Progenitor cell of endocrine pancreas (in vitro differentiated cells): ENCODE measurements at places on chromosomes 11 and 22. TPM values are rescaled to one million over a fixed set of nuclear protein-coding genes. Genes with fewer than 3 reads are reported as not detected.

DNA sequence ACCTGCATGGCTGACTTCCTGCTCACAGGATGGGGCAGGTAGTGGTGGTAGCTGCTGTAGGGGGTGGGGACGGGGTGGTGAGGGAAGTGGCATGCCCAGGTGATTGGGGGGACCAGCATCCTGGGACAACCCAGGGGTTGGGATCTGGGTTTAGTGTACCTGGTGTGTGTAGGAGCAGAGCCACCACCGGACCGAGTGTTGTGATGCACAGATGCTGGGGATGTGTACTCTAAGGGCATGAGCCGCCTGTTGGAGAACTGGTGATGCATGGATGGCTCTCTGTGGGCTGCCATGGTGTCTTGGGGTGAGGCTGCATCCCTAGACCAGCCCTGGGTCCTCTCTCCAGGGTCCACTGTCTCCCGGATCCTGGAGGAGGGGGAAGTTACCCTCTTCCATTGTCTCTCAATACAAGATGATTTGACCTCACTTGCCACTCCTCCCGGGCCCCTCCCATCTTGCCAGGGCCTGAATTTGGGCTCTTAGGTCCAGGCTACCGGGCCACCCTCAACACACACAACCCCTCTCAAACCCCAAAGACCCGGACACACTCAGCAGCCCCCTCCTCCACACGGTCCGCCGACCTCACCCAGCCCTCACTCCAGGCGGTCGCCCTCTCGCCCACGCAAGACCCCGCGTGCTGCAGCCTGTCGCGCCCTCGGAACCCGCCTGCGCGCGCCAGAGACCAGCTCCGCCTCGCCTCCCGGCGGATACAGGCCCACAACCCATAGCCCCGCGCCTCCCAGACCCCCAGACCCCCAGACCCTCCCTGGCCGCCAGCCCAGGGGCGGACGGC lies 619 bp downstream of the LRRC75B start:
- H3K27me3 ChIP-seq, result no peaks in the 10 kb centered on the region
- H3K36me3 ChIP-seq, result no peaks in the 10 kb centered on the region
- H3K4me3 ChIP-seq, result peak overlapping the region; percentile 86
- H3K27ac ChIP-seq, result peak overlapping the region; percentile 69
- H3K4me1 ChIP-seq, result peaks cover 3% of the 10 kb centered on the region

- no peak overlapping the region for H3K27ac ChIP-seq
- H3K36me3 ChIP-seq, result no peaks in the 10 kb centered on the region
- H3K27me3 ChIP-seq, result peaks cover 2% of the 10 kb centered on the region
- peaks cover 2% of the 10 kb centered on the region for H3K4me1 ChIP-seq
- no peak for DNase-seq
Observed at GRCh38 chr11:129643031-129643721, 172.5 kb upstream of the TMEM45B start.

- DNase-seq, result no peak
- peaks cover 9% of the 10 kb centered on the region for H3K36me3 ChIP-seq
Observed at GRCh38 chr11:61349189-61349751, 12.4 kb downstream of the CYB561A3 start.

DNA sequence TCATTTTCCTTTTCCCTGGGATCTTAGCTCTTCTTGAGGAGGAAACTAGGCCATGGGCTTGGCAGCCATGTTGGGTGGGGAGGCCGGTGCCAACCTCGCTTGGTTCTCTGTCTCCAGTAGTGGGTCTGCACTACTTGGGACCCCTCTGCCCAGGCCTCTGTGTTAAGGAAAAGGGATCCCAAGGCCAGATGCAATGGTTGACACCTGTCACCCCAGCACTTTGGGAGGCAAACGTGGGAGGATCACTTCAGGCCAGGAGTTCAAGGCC lies 1.9 kb upstream of the ZDHHC8 start:
- H3K27ac ChIP-seq, result no peak overlapping the region
- H3K4me1 ChIP-seq, result peaks cover 4% of the 10 kb centered on the region
- no peaks in the 10 kb centered on the region for H3K27me3 ChIP-seq
- peaks cover 10% of the 10 kb centered on the region for H3K36me3 ChIP-seq
- no peak for DNase-seq
- peak overlapping the region; percentile 63 for H3K4me3 ChIP-seq

GRCh38 chr11:32002311-32002710 lies 88.6 kb upstream of the RCN1 start:
- no peaks in the 10 kb centered on the region for H3K36me3 ChIP-seq
- DNase-seq, result no peak
- no peak overlapping the region for H3K4me3 ChIP-seq
- H3K27ac ChIP-seq, result no peak overlapping the region
- H3K4me1 ChIP-seq, result no peaks in the 10 kb centered on the region

DNA sequence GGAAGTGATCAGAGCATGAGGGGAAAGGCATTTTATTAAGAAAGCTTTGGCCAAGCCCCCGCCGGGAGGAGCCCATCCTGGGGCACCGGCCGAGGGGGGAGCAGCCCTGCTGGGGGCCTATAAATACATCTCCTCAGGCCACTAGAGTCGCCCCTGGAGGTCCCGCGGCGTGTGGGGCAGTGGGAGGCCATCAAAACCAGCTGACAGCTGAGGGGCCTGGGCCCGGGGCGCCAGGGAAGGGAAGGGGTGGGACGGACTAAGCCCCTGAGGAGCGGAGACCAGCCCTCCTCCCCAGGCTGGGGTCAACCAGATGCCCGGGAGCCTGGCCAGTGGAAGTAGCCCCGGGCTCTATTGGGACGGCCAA lies 13.1 kb downstream of the SCARF2 start:
- no peak overlapping the region for H3K27ac ChIP-seq
- H3K4me3 ChIP-seq, result no peak overlapping the region

GRCh38 chr11:134333946-134334345 lies 2.2 kb downstream of the GLB1L2 start:
- H3K4me1 ChIP-seq, result peaks cover 6% of the 10 kb centered on the region
- H3K27ac ChIP-seq, result no peak overlapping the region
- H3K36me3 ChIP-seq, result no peaks in the 10 kb centered on the region
- peaks cover 48% of the 10 kb centered on the region for H3K27me3 ChIP-seq
- DNase-seq, result no peak
- no peak overlapping the region for H3K4me3 ChIP-seq

DNA sequence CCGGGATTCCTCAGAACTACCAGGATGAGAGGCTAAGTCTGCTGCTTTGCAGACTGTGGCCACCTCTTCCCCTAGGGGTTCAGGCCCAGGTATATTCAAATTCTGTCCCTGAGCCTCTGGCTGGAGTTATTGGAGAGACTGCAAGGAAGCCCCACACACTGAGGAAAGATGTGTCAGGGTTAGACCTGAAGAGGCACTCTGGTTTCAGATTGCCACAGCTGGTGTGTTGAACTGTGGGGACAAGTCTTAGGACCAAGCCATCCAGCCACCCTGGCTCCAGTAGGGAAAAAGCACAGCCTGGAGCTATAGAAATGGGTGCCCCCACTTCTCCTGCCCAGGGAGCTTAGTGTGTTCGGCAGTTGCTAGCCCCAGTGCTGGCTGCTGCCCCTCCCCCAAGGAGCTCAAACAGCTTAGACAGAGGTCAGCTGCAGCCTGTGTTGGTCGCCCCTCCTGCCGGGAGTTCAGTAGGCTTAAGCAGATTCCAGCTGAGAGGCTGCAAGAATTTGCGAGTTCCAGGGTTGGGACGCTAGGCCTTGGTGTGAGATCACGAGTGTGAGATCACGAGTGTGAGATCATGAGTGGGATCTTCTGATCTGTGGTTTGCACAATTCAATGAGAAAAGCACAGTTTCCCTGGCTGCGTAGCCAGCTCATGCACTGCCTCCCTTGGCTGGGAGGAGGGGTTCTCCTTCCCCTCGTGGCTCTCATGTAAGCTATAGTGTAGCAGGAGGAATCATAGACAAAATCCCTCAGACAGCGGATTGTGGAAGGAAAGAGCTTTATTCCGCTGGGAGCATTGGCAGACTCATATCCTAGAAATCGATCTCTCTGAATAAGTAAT lies 552.1 kb upstream of the CHORDC1 start:
- H3K36me3 ChIP-seq, result no peaks in the 10 kb centered on the region
- no peak overlapping the region for H3K4me3 ChIP-seq
- no peaks in the 10 kb centered on the region for H3K4me1 ChIP-seq

DNA sequence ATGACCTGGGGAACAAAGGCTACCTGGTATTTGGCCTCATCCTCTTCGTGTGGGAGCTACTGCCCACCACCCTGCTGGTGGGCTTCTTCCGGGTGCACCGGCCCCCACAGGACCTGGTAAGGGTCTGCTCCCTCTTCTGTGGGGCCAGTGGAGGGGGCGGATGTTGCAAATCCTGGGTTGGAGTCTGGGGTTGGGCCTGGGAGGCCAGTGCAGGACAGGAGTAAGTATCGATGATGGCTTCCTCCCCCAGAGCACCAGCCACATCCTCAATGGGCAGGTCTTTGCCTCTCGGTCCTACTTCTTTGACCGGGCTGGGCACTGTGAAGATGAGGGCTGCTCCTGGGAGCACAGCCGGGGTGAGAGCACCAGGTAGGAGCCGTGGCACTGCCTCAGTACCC lies 2.7 kb downstream of the GPR137 start:
- H3K4me3 ChIP-seq, result no peak overlapping the region
- peaks cover 7% of the 10 kb centered on the region for H3K4me1 ChIP-seq
- no peak overlapping the region for H3K27ac ChIP-seq

GRCh38 chr11:97756571-97757335 lies 1264.0 kb upstream of the CNTN5 start:
- no peak overlapping the region for H3K4me3 ChIP-seq
- no peak for DNase-seq
- H3K36me3 ChIP-seq, result no peaks in the 10 kb centered on the region
- no peaks in the 10 kb centered on the region for H3K4me1 ChIP-seq

DNA sequence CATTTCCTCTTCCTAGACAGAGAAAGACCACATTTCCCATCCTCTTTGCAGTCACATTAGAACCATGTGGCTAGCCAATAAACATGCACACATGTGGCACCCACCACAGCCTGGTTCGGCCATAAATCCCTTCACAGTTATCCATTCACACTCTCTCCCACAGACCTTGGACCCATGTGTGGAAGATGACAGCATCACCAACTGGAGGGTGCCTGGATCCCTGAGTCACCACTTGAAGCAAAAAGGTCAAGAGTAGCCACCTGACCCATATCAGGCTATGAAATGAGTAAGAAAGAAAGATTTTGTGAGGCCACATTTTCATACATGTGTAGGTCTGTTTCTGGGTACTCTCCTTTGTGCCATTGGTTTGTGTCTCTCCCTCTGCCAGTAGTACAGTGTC lies 9.0 kb upstream of the TMEM121B start:
- no peak overlapping the region for H3K4me3 ChIP-seq
- no peak overlapping the region for H3K27ac ChIP-seq
- H3K36me3 ChIP-seq, result no peaks in the 10 kb centered on the region
- no peak for DNase-seq
- H3K27me3 ChIP-seq, result no peaks in the 10 kb centered on the region

- H3K4me1 ChIP-seq, result peaks cover 4% of the 10 kb centered on the region
- H3K27me3 ChIP-seq, result peaks cover 9% of the 10 kb centered on the region
- no peak for DNase-seq
- no peaks in the 10 kb centered on the region for H3K36me3 ChIP-seq
- no peak overlapping the region for H3K4me3 ChIP-seq
Observed at GRCh38 chr11:117572129-117572528, 224.9 kb downstream of the DSCAML1 start.

DNA sequence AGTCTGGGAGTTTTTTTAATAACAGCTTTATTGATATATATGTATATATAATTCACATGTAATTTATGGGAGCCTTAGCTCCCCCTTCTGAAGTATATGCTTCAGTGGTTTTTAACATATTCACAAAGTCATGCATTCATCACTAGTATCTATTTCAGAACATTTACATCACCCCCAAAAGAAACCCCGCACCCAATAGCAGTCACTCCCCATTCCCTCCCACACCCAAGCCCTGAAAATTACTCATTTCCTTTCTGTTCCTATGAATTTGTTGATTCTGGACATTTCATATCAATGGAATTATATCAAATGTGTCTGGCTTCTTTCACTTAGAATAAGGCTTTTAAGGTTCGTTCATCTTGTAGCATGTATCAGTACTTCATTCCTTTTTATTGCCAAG lies 35.6 kb upstream of the SYT7 start:
- no peak for DNase-seq
- no peak overlapping the region for H3K27ac ChIP-seq
- H3K27me3 ChIP-seq, result peaks cover 32% of the 10 kb centered on the region
- H3K4me3 ChIP-seq, result no peak overlapping the region

GRCh38 chr11:75795276-75796090 lies 19.5 kb upstream of the UVRAG start:
- no peak for DNase-seq
- H3K36me3 ChIP-seq, result no peaks in the 10 kb centered on the region
- no peaks in the 10 kb centered on the region for H3K4me1 ChIP-seq
- H3K4me3 ChIP-seq, result no peak overlapping the region
- no peak overlapping the region for H3K27ac ChIP-seq

DNA sequence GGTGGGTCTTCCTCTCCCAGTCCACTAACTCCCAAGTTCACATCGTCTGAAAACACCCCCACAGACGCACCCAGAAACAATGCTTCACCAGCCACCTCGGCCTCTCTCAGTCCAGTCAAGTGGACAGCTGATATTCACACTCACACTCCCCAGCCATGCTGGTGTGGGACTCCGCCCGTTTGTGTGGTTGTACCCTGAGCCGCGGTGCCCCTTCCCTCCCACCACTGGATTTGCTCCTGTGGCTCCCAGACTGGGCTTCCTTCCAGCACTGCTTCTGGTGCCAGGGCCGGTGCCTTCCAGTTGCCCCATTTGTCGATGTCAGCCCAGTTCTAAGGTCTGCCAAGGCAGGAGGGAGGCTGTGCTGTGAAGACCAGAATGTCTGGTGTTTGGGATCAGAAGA lies 37.9 kb upstream of the PLET1 start:
- no peak for DNase-seq
- H3K27me3 ChIP-seq, result peaks cover 20% of the 10 kb centered on the region
- no peak overlapping the region for H3K27ac ChIP-seq
- H3K4me1 ChIP-seq, result peaks cover 7% of the 10 kb centered on the region
- no peaks in the 10 kb centered on the region for H3K36me3 ChIP-seq

PRR33 gene
- total RNA-seq, result not detected in 2 replicates

OR51A4 gene
- not detected in 2 replicates for total RNA-seq

CD3G gene
- total RNA-seq, result not detected in 2 replicates

TPBGL gene
- total RNA-seq, result 0.11 TPM in 1 of 2 replicates, not detected in the other

SLC25A1 gene
- total RNA-seq, result 99.8 and 111 TPM in 2 replicates

TTC12 gene
- total RNA-seq, result 30.4 and 38.5 TPM in 2 replicates

KAT5 gene
- total RNA-seq, result 65.8 and 73.1 TPM in 2 replicates

IL17REL gene
- 0.10 TPM in 1 of 2 replicates, not detected in the other for total RNA-seq

SAAL1 gene
- 28.3 and 28.5 TPM in 2 replicates for total RNA-seq

CTSD gene
- total RNA-seq, result 158 and 163 TPM in 2 replicates
